ENCODE measurements at places on chromosomes 7 and 10.
A peak's percentile ranks its signal among the peaks of the same experiment; 100 is the strongest.

GRCh38 chr10:119138346-119139306 lies 26.9 kb downstream of the SFXN4 start:
- DNase-seq = no peak

GRCh38 chr7:101635484-101635883 lies 6.4 kb upstream of the MYL10 start:
- DNase-seq = no peak

- DNase-seq = no peak
These were observed 29.0 kb upstream of the HSPA12A start for GRCh38 chr10:116771101-116771958.

GRCh38 chr10:1774796-1775195 lies 37.5 kb upstream of the ADARB2 start:
- no peak for DNase-seq

DNA sequence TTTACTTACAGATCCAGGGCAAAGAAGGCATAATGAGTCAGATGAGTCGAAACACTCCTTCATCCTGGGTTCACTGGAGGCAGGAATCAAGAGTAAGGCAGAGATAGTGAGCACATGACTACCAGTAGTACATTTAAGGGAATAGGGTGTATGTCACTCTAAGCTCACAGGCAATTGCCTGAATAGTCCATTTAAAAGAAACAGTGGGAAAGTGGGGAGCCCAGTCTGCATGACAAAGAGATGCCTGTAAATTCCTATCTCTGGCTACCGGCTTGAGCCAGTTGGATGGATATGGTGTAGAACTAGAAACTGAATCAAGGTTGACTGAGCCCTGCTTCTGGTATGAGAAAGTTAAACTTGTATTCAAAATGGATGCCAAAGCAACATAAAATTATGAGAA lies 861.5 kb upstream of the ZWINT start:
- no peak for DNase-seq

DNA sequence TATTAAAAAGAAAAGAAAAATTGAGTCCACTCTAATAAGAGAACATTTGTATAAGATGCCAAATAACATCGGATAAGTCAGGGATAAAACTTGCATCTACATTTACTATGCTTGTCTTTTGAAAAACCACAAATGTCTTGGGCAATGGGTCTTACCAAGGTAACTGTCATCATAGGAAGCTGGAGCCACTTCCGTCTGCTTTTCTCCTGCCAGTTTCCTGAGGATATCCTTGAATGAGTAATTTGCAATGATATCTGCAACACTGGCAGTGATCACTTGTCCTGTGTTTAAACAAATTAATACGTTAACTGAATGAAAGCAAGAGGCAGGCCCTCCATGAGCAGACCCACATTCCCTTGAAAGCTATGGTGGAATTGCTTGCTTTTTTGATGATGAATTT lies 47.3 kb downstream of the ITGA8 start:
- no peak for DNase-seq

DNA sequence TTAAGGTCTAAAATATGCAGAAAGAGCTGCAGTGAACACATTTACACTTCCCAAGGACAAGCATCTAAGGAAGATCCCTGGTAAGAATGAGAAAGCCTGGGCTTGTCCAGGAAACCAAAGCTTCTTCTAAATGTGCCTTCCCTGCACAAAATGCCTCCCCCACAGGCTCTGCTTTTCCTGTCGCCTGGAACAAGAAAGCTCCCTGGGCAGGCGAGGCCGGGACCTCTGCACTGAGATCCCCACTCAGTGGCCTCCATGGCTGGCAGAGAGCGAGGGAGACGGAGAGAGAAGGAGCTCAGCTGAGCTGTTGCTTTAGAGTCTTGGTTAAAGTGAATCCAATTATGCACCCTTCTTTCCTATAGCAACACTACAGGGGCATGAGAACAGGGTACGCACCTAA lies 75.6 kb downstream of the AMZ1 start:
- no peak for DNase-seq

- peak; percentile 82 for DNase-seq
These were observed at the start of gene PROSER2 for GRCh38 chr10:11823122-11823988. Gene PROSER2 (plus strand): TSS chr10:11823356. CDS start chr10:11852078, 28,722 bp downstream.

GRCh38 chr7:151867912-151868311 lies 9.0 kb downstream of the PRKAG2 start:
- no peak for DNase-seq

DNA sequence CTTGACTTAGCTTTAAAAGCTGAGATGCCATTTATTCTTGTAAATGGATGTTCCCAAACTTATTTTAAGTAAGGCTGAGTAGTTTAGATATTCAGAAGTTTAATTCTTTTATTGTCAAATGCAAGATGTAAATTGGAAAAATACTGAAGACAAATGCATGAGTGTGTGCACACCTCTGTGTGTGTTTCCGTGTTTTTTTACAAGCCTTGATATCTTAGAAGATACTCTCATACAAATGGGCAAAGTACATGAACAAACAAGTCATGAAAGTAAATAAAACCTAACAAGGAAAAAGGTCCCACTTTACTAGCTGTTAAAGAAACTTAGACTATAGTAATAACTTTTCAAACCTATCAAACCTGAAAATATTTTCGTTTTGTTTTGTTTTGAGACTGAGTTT lies 29.0 kb downstream of the ACSL5 start:
- DNase-seq = no peak

GRCh38 chr7:14888962-14889361 lies 13.6 kb downstream of the DGKB start:
- DNase-seq = no peak

DNA sequence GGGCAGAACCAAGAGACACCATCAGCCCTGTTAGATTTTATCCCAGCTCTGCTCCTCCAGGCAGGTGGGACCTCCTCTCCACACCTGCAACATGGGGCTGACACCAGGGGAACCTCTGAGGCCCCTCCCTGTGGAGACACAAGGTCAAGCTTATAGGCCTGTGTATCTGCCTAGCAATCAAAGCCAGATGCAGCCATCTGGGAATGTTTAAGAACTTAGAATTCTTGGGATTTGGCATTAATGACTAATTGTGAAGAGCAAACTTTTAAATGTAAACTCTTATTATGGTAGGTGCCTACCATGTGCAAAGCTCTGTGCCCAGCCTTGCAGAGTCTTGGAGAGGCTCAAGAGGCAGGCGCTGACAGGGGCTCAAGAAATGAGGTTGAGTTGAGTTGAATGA lies 52.1 kb downstream of the TBATA start:
- no peak for DNase-seq
